ENCODE measurements at places on chromosomes 11 and 22.

DNA sequence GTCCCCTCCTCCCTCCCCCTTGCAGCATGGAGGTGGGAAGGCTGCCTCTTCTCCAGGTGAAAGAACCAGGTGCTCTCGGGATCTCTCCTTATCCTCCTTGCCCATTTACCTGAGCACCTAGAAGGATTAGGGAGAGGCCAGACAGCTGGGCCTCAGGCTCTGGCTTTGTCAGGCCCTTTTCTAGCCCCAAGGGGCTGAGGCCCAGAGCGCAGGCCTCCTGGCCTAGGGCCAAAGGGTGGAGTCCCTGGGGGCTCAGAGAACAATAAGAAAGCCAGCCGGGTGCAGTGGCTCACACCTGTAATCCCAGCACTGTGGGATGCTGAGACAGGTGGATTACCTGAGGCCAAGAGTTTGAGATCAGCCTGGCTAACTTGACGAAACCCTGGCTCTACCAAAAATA is 5.4 kb upstream of the TTLL1 start:
- DNase-seq, result no peak

GRCh38 chr22:22929381-22930221 is 42.0 kb downstream of the IGLL5 start:
- DNase-seq, result no peak

- DNase-seq, result no peak
Observed at GRCh38 chr11:106121570-106122320, 44.3 kb downstream of the AASDHPPT start.

DNA sequence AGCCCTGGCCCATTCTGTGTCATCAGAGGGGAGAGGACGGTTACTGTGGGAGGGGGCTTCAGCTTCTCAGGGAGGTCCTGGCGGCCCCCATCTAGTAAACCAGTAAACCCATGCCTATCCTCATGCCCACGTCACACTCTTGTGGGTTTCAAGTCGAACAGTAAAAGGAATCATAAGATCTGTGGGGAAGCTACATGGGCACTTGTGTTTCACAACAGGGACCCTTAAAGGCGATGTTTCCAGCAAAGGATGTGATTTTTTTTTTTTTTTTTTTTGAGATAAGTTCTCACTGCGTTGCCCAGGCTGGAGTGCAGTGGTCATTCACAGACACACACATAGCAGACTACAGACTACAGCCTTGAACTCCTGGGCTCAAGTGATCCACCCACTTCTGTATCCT is 9.2 kb upstream of the PARVG start:
- no peak for DNase-seq

DNA sequence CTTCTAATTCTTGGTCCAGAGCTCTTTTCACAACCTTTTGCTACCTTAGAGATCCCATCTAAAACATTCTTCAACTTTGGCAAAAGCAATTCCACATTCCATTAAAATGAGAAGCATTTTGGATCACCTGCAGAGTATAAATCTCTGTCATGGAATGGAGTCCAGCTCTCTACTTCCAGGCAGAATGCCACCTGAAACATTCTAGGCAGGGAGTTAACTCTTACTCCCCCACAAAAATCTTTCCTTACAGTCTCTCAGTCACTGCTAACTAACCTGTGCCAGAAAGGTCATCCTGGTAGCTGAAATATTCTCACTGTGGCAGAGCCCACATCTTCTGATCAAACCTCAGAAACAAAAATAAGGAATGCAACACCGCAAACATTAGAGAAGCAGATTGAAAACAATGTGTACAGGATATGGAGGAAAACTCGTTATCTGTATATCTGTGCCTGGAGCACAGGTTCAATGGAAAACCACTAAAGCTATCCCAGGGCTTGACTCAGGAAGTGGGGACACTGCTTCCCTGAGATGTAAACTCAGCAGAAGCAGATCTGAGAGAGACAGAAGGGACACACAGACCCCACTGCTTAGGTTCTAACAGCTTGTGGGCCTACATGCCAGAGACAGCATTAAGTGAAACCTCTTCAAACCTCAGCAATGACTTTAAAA is 78.9 kb downstream of the KCNC1 start:
- no peak for DNase-seq

- DNase-seq, result no peak
Observed at GRCh38 chr11:68044145-68044813, 5.5 kb downstream of the TCIRG1 start.

- no peak for DNase-seq
Observed at GRCh38 chr11:117484156-117484555, 156.5 kb downstream of the CEP164 start.

GRCh38 chr11:126790550-126791081 is 210.0 kb downstream of the KIRREL3 start:
- no peak for DNase-seq

- DNase-seq, result no peak
Observed at GRCh38 chr11:88680806-88681205, 343.3 kb upstream of the CTSC start.

DNA sequence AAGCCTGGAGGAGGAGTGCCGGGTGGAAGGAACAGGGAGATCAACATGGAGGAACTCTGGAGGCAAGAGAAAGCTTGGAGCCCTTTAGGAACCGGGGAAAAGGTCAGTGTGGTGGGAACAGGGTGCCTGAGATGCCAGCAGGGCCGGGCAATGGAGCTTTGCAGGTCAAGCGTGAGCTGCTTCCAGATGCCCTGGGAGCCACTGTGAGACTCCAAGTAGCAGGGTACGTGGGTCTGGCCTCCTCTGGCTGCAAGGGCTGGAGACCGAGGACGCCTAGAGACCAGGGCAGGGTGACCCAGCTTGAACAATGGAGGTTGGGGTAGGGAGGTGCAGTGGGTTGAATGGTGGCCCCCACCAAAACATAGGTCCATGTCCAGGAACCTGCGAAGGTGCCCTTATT is 15.6 kb upstream of the EMID1 start:
- DNase-seq, result no peak

GRCh38 chr11:34866375-34866774 is 49.8 kb downstream of the APIP start:
- DNase-seq, result no peak

- DNase-seq, result peak; percentile 25
Observed at GRCh38 chr22:26592421-26592891, 2.5 kb upstream of the TPST2 start.

DNA sequence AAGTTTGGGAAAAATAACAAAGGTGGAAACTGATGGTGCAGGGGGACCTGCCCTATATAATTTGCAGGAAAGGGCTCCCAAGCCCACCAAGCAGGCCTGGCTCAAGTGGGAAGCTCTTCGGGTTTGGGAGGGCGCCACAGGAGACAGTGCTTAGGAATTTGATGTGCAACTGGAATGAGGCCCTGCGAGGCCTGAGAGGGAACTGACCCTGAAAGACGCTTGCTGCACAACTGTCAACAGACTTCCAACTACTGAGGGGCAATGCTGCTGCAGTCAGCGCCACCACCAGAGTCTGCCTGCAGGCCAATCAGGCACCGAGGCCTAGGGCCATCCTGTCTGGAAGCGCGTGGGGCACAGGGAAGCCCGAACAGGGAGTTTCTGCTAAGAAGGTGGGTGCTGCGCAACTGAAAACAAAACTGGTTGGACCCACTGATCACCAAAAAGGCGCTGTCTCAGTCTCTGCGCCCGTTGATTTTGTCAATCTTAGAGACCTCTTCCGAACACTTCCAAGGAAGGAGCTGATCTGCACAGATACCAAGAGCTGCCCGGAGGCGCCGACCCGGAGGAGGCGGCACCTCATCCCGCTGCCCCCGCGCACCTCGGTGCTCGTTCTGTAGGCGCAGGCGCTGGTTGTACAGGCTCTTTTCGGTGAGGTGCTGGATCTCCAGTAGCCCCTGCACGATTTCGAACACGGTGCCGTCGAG is 667 bp downstream of the DGCR6L start:
- DNase-seq, result no peak

- DNase-seq, result no peak
Observed at GRCh38 chr22:49086181-49086580, 741.5 kb downstream of the BRD1 start.

DNA sequence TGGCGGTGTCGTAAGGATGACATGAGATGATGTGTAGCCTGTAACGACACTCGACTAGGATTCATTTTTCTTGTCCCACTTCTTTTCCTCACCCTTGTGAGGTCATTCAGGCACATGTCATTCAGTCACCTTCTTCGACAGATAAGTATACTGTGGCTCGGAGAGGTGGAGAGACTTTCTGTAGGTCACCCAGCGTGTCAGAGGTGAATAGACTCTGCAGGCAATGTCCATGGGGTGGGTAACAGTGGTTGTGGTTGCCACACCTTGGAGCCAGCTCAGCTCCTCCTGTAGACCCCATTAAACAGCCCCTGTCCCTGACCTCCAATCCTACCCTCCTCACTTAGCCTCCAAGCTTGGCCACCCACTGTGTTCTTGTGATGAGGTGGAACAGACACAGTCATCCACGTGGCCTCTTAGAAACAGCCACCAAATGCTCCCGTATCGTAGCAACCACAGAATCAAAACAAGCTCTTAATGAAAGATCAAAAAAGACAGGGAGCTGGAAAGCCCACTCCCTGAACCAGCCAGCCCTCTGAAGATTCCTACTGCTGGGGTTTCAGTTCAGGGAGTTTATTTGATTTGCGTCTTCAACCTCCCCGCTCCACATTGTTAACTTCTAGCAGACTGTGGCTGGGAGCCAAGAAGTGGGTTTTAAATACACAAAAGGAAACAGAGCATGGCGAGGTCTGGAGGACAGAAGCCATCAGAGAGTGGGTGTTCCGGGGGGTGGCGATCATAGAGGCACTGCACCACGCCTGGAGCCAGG is 89.0 kb upstream of the GRK3 start:
- no peak for DNase-seq

DNA sequence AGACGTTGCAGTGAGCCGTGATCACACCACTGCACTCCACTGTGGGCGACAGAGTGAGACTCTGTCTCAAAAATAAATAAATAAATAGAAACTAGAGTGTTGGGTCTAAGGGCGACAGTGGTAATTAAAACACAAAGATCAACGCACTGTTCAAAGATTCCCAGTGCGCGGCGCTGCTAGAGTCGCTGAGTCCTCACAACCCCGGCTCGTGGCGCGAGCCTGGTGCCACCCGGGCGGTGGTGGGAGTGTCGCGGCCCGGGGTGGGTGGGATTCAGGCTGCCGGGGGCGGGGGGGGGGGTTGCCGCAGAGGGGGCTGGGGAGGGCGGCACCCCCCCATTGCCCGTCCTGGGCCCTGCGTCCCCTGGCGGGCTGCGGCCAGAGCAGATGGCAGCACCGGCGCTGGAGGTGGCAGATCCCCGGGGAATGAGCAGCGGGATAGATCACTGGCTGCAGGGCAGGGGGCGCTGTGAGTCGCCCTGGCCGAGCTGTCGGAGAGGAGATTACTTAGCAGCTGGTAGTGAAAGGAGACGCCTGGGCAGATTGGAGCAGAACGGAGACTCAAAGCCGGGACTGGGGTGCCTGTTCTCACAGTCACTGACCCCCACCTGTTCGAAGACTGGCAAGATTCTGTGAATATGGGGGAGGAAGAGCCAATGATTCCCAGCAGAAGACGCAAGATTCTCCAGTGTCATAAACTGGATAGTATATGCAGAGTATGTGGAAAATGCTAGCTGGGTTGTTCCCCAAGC is 30.2 kb upstream of the APOBEC3A start:
- DNase-seq, result peak; percentile 62

GRCh38 chr11:11312738-11313137 is 40.3 kb downstream of the CSNK2A3 start:
- DNase-seq, result no peak

Data from stimulated activated CD4-positive, alpha-beta T cell treated with anti-CD3 and anti-CD28 coated beads, Interleukin-1b, Interleukin-23, amount 100 ng/mL, for 48 hours (primary cell).